ENCODE measurements at places on chromosomes 3 and 15.
A peak's percentile ranks its signal among the peaks of the same experiment; 100 is the strongest.

GRCh38 chr3:150848864-150849263 lies 56.4 kb downstream of the MINDY4B start:
- DNase-seq, result no peak

- DNase-seq, result peak; percentile 20
Observed at GRCh38 chr3:54578417-54578816, 349.4 kb downstream of the LRTM1 start.

GRCh38 chr3:37256447-37256846 lies 82.1 kb upstream of the LRRFIP2 start:
- DNase-seq, result no peak

- DNase-seq, result no peak
Observed at GRCh38 chr3:51340013-51340829, 44.9 kb upstream of the MANF start.

DNA sequence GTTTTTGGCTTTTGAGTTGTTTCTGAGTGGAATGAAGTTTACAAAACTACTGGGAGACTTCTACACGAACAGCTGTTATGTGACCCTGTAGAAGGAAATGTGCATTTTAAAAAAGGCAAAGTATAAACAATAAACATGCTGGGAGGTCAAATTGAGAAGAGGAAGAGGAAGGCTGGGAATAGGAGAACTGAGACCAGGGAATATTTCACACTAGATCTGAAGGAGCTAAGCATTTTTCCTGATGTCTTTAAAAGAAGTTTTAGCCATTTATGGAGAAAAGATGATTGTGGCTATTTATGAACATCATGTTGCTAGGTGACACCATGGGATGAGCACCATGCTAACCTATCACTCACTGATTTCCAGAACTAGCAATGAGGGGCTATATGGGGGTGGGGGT lies 76.3 kb upstream of the FAM98B start:
- DNase-seq, result no peak

- no peak for DNase-seq
Observed at GRCh38 chr15:82079736-82080135, 33.9 kb upstream of the MEX3B start.

DNA sequence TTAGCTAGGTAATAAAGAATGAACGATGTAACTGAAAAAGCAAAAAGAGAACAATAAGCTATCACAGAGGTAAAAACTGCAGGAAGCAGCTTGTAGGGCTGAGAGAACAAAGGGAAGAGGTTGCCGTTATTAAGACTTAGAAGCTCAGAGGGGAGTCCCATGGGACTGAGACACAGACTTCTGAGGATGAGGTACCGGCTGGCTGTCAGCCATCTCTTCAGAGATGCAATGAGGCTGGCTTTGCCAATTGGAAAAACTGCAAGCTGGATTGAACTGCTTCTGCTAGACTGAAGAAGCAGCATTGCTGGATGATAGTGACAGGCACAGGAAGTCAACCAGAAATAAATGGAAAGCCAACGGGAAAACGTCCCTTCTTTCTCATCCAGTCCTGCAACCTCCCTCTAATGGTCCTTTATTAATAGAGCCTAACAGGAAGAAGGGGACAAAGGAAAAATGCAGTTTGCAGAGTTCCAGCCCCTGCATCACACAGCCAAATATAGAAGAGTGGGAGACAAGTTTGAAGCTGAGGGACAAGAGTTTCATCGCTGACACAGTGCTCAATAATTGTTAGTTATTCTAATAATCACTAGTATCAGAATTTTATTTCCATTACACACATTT lies 21.1 kb upstream of the KLHL6 start:
- DNase-seq, result peak; percentile 68

GRCh38 chr3:197368330-197368729 lies 69.9 kb upstream of the DLG1 start:
- no peak for DNase-seq

DNA sequence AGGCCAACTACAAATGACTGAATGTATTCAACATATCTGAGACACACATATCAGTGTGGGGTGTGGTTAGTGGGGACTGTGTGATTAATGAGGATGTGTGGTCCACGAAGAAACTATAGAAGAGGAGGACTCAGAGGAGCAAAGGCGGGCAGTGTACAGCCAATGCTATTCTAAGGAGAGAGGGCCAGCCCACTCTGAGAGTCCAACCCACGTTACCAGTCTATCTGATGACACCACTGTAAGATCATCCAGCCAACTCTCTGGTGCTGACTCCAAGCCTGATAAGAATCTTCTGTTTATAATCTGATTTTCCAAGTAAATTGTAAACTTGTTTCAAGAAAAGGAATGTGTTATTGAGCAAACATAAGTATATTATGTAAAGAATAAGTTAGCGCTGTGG lies 47.2 kb downstream of the MCF2L2 start:
- no peak for DNase-seq

Data from NCI-H1694 treated with DMSO at 0.1 percent for 48 hours (cell line).